ENCODE measurements at places on chromosomes 2 and 18. TPM values are rescaled to one million over a fixed set of nuclear protein-coding genes. Genes with fewer than 3 reads are reported as not detected.

Gene C2orf80
- not detected for total RNA-seq

Gene WNT6
- total RNA-seq = not detected

Gene FER1L5
- total RNA-seq = not detected

Gene SERPINB3
- not detected for total RNA-seq

Gene TNFAIP6
- not detected for total RNA-seq

Gene MAL
- total RNA-seq = not detected

Gene FOXD4L1
- not detected for total RNA-seq

Gene SLC4A5
- 0.25 TPM for total RNA-seq

Gene CFAP65
- total RNA-seq = not detected

Gene HOXD3
- 7.2 TPM for total RNA-seq

Gene MRPS9
- total RNA-seq = 18.7 TPM

Gene TEX44
- not detected for total RNA-seq

Gene FBXO41
- total RNA-seq = 0.25 TPM

Gene SIX2
- total RNA-seq = not detected

Gene IL37
- total RNA-seq = not detected

Gene RABL2A
- 3.0 TPM for total RNA-seq

Gene BMP10
- not detected for total RNA-seq

Gene DOK6
- total RNA-seq = 2.3 TPM
